ENCODE measurements at places on chromosomes 4 and X. TPM values are rescaled to one million over a fixed set of nuclear protein-coding genes. Genes with fewer than 3 reads are reported as not detected.

The N4BP2 gene
- polyA plus RNA-seq: 30.9 TPM

DNA sequence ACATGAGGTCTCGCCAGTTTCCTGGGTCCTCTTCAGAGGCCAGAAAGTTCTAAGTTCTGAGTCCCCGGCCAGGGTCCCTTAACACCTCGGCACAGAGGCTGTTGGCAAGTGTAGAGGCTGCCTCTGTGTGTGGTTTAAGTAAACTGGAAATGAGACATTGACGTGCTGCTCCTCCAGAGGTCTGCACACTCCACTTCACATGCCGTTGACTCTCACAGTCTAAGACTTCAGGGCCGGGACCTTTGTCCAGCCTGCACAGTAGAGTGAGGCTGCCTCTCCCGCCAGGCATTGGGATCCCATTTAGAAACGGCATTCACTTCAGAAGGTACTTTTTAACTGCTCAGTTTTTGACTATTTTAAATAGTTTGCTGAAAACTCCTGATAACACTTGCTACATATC, 10.6 kb upstream of the TADA2B start:
- DNase-seq: no peak

The CNKSR2 gene
- polyA plus RNA-seq: 1.9 TPM

DNA sequence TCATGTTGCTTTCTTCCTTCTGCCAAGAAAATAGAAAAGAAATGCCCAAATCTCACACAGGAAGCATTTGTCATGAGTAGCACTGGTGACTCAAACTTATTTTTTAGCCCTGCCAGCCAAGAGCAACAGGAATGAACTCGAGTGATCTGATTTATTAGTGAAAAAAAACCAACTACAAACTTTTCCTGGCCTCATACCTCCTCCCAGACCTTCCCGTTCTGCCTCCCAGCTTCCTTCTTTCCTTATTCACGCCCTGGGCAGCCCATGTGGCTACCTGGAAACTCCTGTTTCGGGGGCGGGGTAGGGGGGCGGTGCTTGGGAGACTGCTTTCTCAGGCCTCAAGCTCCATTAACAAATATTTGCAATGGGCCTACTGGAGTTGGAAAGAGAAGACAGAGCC, 178.5 kb downstream of the NHS start:
- no peak for DNase-seq

GRCh38 chrX:123899701-123900100, 39.8 kb downstream of the XIAP start:
- no peak for DNase-seq

DNA sequence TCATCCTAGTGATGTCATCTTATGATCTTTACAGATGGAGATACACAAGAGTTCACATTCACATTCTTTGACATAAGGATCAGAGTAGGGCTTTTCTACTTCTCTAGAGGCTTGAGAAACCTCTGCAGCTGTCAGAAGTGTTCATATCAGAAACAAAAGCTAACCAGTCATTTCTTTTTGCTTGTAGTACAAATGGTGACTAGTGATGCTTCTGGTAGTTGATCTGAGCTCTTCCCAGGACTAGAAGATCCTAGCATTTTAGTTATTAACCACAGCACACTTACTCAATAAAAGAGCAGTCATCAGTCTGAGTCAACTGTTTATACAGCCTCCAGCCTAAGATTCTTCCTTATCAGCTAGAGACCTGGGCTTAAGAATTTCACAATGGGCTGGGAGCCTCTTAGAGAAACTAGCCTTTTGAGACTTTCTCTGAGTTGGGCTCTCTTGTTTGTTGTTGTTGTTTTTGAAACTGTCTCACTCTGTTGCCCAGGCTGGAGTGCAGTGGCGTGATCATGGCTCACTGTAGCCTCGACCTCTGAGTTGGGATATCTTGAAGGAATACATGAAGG, 84.1 kb downstream of the TMEM164 start:
- DNase-seq: no peak

DNA sequence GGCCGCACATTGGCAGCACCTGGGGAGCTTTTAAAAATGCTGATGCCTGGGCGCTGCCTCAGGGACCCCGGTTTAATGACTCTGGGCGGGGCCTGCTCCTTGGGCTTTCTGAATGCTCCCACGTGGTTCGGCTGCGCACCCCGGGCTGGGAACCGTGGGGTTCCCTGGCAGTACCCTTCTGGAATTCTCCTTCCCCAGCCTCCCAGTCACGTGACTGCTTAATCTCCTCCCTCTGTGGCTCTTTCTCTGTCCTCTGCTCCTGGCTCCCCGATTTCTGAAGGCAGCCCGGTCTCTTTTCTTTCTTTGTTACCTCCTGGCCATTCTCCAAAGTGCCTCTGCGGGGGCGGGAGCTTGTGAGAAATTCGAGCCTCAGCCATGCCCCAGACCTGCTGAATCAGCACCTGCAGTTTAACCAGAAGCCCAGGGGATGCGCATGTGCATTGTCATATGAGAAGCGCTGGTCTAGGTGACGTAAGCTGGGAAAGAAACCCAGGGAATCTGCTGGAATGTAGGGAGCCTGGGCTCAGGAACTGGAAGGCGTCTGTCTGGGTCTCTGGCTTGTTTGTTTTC, 16.6 kb downstream of the CLCN4 start:
- peak; percentile 86 for DNase-seq
